ENCODE measurements at places on chromosomes 4 and X.

- H3K27me3 ChIP-seq = no peaks in the 10 kb centered on the region
- no peaks in the 10 kb centered on the region for H3K4me1 ChIP-seq
- no peak overlapping the region for H3K27ac ChIP-seq
- no peak for DNase-seq
Observed at GRCh38 chrX:53263597-53264094, 17.7 kb downstream of the IQSEC2 start.

DNA sequence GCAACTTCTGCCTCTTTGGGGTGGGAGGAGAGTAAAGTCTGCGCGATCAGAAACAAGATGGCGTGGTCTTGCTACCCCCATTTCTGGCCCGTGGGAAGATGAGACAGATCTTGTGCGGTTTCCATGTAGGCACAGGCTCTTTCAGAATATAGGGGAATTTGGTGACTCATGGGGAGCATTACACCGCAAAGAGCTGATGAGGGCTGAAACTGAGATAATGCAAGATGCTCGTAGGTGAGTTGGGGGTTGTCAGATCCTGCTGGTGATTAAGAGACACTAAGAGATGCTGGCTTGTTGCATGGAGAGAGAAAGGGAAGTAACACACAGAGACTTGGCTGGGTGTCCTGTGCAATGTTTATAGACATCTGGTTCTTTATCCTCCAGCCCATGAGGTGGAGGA lies 1.5 kb downstream of the EVC start:
- DNase-seq = no peak
- no peaks in the 10 kb centered on the region for H3K36me3 ChIP-seq
- no peaks in the 10 kb centered on the region for H3K27me3 ChIP-seq
- H3K4me3 ChIP-seq = no peak overlapping the region
- H3K27ac ChIP-seq = no peak overlapping the region
- H3K4me1 ChIP-seq = no peaks in the 10 kb centered on the region

GRCh38 chrX:123173833-123174232 lies 10.2 kb upstream of the GRIA3 start:
- no peak overlapping the region for H3K4me3 ChIP-seq
- DNase-seq = no peak
- no peak overlapping the region for H3K27ac ChIP-seq
- H3K27me3 ChIP-seq = no peaks in the 10 kb centered on the region
- H3K4me1 ChIP-seq = no peaks in the 10 kb centered on the region

DNA sequence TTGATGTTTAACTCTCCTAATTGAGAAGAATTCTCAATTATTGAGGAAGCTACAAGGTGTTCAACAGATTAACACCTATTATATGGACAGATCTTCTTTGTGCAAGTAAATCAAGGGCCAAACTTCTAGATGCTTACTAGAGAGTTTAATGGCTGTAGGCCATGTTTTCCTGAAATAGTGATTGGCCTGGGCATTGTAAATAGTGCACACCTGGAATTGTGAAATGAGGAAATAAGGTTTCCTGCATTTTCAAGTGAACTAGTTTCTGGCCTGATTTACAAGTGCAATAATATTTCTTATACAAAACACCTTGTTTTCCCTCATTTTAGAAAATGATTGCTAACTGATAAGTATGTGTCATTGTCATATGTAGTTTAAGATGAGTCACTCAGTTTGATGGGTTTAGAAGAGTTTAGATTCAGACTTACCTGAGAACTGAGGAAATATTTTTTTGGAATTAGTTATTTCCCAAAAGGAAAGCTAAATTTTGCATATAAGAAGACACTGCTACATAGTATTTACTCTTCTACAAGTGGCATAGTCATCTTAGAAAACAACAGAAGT lies 21.2 kb downstream of the AFF1 start:
- peaks cover 4% of the 10 kb centered on the region for H3K4me1 ChIP-seq
- no peak overlapping the region for H3K4me3 ChIP-seq
- H3K36me3 ChIP-seq = no peaks in the 10 kb centered on the region
- H3K27me3 ChIP-seq = no peaks in the 10 kb centered on the region

DNA sequence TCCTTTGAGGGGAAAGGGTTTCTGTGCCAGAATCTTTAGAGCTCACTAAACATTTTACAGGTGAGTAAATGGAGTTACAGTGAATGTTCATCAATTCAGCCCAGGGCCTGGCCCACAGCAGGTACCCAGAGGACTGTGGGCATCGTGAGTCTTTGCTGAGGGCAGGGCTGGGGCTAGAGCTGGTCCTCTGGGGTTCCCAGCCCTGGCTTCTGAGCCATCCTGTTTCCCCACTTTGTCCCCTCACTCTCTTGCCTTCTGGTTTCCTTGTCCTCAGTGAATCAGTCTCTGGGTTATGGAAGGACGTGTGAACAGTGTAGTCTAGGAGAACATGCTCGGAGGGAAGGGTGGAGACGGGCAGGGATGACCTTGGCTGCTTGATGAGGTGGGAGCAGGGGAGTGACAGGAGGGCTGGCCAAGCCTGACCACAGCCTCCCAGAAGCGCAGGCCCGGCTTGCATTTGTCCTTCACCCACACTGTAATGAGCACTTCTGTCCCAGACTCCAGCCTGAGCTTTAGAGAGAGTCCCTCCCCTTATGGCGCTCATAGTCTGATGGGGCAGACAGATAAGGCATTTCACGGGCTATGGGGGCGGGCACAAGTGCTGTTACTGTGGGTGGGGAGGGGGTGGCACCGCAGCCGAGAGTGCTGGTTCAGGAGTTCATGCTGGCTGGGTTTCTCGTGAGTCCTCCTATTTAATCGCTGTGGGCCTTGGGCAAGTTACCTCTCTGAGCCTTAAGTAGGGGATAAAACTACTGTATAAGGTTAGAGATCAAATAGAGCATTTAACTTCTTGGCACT lies 17.3 kb downstream of the TBC1D14 start:
- H3K27me3 ChIP-seq = no peaks in the 10 kb centered on the region
- H3K4me1 ChIP-seq = no peaks in the 10 kb centered on the region
- peak overlapping the region; percentile 1 for H3K4me3 ChIP-seq

- no peaks in the 10 kb centered on the region for H3K4me1 ChIP-seq
- no peaks in the 10 kb centered on the region for H3K36me3 ChIP-seq
- H3K27me3 ChIP-seq = no peaks in the 10 kb centered on the region
Observed at GRCh38 chr4:647481-647880, 22.1 kb downstream of the PDE6B start.

DNA sequence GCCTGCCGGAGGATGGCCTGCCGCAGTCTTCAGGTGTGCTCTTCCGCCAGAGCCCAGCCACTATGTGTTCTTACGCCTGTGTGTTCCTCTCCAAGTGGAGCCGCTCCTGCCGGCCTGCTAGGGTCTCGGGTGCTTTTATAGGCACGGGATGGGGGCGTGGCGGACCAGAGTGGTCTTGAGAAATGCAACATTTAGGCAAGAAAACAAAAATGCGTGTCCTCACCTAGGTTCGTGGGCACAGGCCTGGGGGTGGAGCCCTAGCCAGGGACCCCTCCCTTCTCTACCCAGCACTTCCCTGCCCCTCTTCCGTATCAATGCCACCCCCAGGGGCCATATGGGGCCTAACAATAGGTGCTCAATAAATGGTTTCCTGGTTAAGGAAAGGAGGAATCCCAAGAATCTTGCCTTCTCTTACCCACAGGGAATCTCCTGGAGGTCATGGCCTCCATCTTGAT lies 34.4 kb upstream of the LRBA start:
- no peaks in the 10 kb centered on the region for H3K27me3 ChIP-seq
- H3K4me3 ChIP-seq = no peak overlapping the region
- no peaks in the 10 kb centered on the region for H3K4me1 ChIP-seq
- H3K27ac ChIP-seq = no peak overlapping the region
- H3K36me3 ChIP-seq = no peaks in the 10 kb centered on the region
- no peak for DNase-seq

GRCh38 chr4:186485561-186486062 lies 69.8 kb downstream of the MTNR1A start:
- no peaks in the 10 kb centered on the region for H3K4me1 ChIP-seq
- no peak for DNase-seq
- no peaks in the 10 kb centered on the region for H3K36me3 ChIP-seq
- H3K4me3 ChIP-seq = no peak overlapping the region
- H3K27me3 ChIP-seq = no peaks in the 10 kb centered on the region
- no peak overlapping the region for H3K27ac ChIP-seq

DNA sequence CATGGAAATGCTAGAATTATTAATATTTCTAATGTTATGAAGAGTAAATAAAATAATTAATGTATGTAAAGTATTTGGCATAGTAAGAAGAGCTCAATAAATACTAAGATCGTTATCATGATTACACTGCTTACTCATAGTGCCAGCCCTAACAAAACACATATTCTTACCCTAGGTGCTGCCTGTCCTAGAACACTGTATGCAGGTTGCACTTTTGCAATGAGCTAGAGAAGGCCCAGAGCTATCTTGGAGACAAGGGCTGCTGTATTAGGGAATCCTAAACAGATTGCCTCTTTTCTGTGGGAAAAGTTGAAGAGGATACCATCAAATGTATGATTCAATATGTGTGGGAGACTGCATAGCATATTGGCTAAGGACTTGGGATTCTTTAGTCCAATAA lies 48.0 kb upstream of the TMEM164 start:
- DNase-seq = no peak
- no peak overlapping the region for H3K27ac ChIP-seq
- no peaks in the 10 kb centered on the region for H3K27me3 ChIP-seq
- H3K4me3 ChIP-seq = no peak overlapping the region

- no peak overlapping the region for H3K27ac ChIP-seq
- H3K36me3 ChIP-seq = no peaks in the 10 kb centered on the region
- no peak for DNase-seq
- peaks cover 8% of the 10 kb centered on the region for H3K4me1 ChIP-seq
- no peaks in the 10 kb centered on the region for H3K27me3 ChIP-seq
- no peak overlapping the region for H3K4me3 ChIP-seq
Observed at GRCh38 chr4:110132816-110133719, 65.3 kb downstream of the ELOVL6 start.

GRCh38 chr4:171353535-171353934 lies 459.7 kb upstream of the GALNTL6 start:
- H3K4me1 ChIP-seq = no peaks in the 10 kb centered on the region
- H3K4me3 ChIP-seq = no peak overlapping the region
- no peak overlapping the region for H3K27ac ChIP-seq

DNA sequence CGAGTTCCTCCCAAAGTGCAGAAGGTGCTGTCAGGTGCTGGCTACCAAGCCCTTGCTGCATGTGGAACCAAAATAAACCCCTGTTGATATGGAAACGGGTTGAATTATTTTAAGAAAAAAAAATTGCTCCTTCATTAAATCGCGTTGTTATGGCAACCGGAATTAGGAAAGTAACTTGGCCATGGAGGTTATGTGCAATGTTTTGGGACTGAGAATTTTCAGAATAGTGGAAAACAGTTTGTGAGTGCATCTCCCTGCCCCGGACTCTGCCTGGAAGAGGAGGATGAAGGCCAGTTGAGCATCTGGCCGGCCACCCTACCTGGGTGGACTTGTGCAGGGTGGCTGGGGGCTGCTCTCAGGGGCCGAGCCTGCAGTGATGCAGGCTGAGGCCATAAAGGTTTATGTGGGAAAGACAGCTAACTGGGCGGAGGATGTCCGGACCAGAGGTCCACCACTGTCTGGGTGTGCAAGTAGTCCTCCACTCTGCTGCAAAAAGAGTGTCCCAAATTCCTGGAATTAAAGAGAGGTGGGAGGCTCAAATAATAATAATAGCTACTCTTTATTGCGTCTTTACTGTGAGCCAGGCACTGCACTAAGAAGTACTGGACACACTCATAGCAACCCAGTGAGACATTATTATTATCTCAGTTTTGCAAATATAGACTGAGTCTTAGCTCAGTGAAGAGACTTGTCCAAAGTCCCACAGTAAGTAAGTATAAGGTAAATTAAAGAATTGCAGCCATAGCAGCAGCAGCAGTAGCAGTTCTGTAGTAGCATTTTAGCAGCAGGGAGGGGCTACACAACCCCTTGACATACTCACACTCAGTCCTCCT lies 20.6 kb downstream of the RTL5 start:
- H3K36me3 ChIP-seq = no peaks in the 10 kb centered on the region
- H3K4me1 ChIP-seq = no peaks in the 10 kb centered on the region
- H3K4me3 ChIP-seq = no peak overlapping the region
- no peak for DNase-seq

DNA sequence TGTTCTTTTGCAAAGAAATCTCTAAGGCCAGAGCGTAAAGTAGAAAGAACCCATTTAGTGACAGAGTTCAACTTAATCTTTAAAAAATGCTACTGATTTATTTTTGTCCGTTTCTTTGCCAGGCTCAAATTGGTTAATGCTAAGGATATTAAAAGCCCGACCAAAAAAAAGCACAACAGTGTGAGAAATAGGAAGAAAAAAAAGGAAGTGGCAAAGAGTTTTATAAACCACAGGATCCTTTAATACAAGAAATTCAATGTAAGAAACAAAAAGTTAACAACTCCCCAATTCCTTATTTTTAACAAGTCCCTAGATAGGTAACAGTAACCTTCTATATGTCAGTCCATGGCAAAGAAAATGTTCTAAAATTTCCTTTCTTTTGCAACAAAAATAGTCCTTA lies 480.4 kb downstream of the ACTRT1 start:
- DNase-seq = no peak
- no peaks in the 10 kb centered on the region for H3K4me1 ChIP-seq
- no peaks in the 10 kb centered on the region for H3K36me3 ChIP-seq

DNA sequence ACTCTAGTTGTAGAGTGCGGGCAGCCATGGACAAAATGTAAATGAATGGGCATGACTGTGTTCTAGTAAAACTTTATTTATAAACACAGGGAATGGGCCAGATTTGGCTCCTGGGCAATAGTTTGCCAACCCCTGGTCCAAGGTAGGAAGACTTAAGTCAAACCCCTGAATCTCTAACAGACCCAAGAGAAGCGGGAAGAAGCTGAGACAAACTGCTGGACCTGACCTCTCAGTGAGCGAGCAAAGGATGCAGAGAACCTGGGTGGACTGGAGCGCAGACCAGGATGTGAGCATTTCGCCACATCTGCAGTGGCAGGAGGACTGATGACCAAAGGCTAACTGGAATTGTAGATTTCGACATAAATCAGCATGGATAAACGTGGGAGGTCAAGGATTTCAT lies 201.6 kb downstream of the STIM2 start:
- no peak for DNase-seq
- H3K27ac ChIP-seq = no peak overlapping the region
- no peaks in the 10 kb centered on the region for H3K36me3 ChIP-seq
- no peaks in the 10 kb centered on the region for H3K27me3 ChIP-seq
- no peaks in the 10 kb centered on the region for H3K4me1 ChIP-seq

DNA sequence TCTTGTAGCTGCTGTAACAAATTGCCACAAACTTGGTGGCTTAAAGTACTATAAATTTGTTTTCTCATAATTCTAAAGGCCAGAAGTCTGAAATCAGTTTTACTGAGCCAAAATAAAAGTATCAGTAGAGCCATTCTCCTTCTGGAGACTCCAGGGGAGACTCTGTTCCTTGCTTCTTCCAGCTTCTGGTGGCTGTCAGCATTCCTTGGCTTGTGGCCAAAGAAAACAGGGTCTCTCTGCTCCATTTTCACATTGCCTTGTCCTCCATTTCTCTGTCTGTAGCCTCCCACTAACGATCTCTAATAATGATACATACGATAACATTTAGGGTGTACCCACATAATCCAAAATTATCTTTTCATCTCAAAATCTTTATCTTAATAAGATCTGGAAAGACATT lies 200.4 kb downstream of the MAB21L2 start:
- H3K4me3 ChIP-seq = no peak overlapping the region
- no peaks in the 10 kb centered on the region for H3K27me3 ChIP-seq
- no peaks in the 10 kb centered on the region for H3K4me1 ChIP-seq
- no peak for DNase-seq
- no peaks in the 10 kb centered on the region for H3K36me3 ChIP-seq
- H3K27ac ChIP-seq = no peak overlapping the region

GRCh38 chr4:61860376-61860775 lies 660.2 kb downstream of the ADGRL3 start:
- DNase-seq = no peak
- no peaks in the 10 kb centered on the region for H3K27me3 ChIP-seq
- H3K27ac ChIP-seq = no peak overlapping the region
- no peak overlapping the region for H3K4me3 ChIP-seq
